ENCODE measurements at places on chromosomes 7 and 10. TPM values are rescaled to one million over a fixed set of nuclear protein-coding genes. Genes with fewer than 3 reads are reported as not detected.

The UBN2 gene
- 36.7 TPM for total RNA-seq

DNA sequence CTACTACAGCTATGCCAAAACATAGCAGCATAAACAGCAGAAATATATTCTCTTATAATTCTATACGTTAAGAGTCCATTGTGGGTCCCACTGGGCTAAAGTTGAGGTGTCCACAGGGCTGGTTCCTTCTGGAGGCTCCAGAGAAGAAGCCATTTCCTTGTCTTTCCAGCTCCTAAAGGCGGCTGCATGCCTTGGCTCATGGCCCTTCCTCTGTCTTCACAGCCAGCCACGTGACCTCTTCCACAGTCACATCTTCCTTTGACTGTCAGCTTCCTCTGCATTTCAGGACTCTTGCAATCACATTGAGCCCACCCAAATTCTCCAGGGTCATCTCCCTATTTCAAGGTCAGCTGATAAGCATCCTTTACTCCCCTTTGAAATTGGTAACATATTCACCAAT, 17.2 kb downstream of the NACAD start:
- H3K4me1 ChIP-seq, result no peaks in the 10 kb centered on the region
- no peak overlapping the region for H3K27ac ChIP-seq

DNA sequence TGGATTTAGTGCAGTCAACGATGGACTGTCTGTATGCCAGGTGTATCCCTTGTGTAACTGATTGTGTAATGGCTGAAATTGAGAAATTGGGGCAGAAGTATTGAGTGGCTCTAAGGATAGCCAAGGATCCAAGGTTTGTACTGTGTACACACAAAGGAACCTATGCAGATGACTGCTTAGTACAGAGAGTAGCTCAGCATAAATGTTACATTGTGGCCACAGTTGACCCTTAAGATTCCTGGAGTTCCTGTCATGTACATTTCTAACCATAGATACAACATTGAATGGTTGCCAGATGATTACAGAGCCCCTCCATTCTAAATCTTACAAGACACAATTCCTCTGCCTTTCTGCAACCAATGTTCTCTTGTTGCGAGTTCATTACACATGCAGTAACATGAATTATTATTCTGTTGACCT, 25.3 kb downstream of the CCDC126 start:
- no peaks in the 10 kb centered on the region for H3K36me3 ChIP-seq
- no peaks in the 10 kb centered on the region for H3K4me1 ChIP-seq
- no peak for DNase-seq
- no peak overlapping the region for H3K27ac ChIP-seq
- H3K4me3 ChIP-seq, result no peak overlapping the region
- H3K27me3 ChIP-seq, result no peaks in the 10 kb centered on the region

DNA sequence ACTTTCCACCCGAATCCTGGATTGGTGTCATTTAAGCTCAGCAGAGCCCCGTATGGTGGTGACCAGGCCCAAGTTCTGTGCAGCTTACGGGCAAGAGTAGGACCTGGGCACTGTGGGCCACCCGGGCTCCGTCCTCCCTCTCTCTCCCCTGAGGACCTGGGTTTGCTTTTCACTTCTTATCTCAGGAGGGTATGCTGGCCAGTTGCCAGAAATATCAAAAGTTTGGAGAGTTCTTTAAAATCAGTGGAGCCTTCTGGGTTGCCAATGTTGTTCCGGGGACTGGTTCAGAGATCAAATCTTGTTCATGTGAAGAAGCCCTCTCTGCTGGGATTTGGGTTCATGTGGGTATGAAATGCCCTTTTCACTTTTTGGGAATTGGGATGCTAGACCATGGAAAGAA, 145.4 kb downstream of the GRK5 start:
- H3K36me3 ChIP-seq, result no peaks in the 10 kb centered on the region
- H3K27ac ChIP-seq, result no peak overlapping the region
- H3K4me3 ChIP-seq, result no peak overlapping the region
- H3K27me3 ChIP-seq, result no peaks in the 10 kb centered on the region
- H3K4me1 ChIP-seq, result no peaks in the 10 kb centered on the region
